Caco-2 (cell line): ENCODE measurements at places on chromosomes 1 and 21.

DNA sequence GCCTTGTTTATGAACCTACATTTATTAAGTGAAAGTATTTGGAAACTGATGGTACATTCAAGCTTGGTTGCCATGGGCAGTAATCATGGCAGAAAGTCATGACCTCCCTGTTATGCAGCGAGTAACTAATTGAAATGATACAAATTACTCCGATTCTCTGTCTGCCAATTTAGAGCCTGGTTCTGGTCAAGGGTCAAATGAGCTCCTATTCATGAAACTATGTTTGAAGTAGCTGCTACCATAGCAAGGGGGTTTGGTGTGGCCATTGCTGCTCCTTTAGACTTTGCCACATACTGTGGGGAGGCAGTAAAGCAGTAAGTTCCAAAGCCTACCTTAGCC is 187.2 kb upstream of the FOXD3 start:
- DNase-seq, result no peak

DNA sequence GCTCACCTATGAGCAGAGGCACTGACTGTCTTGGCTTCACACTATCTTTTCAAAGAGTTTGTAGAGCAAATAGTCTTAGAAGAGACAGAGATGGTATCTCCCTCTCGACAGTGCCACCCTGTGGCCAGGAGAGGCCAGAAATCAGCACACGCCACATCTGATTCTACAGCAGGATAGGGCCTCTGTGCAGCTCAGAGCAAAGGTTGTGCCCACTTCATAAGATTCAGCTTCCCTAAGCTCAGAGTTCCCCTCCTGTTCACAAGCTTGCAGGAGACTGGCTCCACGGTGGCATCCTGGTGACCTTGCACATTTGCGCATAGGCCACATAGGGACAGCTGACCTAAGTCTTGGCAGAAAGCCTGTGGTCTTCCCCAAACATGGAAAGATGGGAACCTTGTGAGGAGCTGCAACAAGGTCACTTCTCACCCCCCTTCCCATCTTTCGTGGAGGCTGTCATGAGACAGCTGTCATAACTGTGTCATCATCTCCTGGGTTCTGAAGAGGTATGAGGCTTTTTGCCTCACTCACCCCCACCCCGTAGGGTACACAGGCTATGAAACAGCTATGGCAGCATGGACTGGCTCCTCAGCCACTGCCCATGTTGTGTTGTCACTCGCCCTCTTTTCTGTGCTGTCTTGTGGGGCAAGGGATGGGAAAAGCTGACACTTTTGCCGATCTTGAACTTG is 3.0 kb downstream of the ITLN2 start:
- DNase-seq, result peak; percentile 75

GRCh38 chr1:24769656-24770651 is 24.7 kb downstream of the CLIC4 start:
- DNase-seq, result no peak

- no peak for DNase-seq
Measured at GRCh38 chr21:18204931-18205330, 39.7 kb upstream of the CHODL start.

DNA sequence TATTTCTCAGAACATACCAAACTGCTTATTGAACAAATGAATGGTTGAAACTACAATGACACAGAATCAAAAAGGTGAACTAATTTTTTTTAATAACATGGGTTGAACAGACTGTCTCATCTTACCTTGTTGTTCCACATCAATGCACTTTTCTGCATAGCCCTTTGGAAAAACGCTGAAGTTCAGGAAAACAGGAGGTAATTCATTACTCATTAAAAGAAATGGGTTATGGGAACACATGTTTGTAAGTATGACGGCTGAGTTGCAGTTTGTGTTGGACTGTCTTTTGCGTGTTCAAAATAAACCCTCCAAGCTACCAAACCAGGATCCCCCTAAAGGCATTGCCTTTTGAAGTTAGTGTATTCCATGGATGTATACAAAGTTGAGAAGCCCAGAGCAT is 514.9 kb upstream of the PKN2 start:
- no peak for DNase-seq

DNA sequence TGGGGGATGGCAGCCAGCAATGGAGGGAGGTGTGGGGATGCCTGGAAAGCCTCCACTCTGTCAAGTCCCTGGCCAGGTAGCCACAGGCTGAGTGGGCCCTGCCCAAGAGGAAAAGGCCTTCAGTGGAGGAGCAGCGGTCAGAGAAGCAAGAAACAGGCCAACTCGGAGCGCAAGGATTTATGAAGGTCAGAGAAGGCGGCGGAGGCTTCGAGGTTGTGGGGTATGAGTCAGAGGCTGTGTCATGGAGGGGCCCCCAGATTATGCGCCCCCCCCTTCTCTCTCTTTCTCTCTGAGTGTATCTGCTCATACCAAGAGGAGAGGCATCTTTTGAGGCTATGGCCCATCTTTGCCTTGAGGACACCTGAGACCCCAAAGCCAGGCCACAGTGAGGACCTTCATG is 99.5 kb downstream of the CASZ1 start:
- no peak for DNase-seq

DNA sequence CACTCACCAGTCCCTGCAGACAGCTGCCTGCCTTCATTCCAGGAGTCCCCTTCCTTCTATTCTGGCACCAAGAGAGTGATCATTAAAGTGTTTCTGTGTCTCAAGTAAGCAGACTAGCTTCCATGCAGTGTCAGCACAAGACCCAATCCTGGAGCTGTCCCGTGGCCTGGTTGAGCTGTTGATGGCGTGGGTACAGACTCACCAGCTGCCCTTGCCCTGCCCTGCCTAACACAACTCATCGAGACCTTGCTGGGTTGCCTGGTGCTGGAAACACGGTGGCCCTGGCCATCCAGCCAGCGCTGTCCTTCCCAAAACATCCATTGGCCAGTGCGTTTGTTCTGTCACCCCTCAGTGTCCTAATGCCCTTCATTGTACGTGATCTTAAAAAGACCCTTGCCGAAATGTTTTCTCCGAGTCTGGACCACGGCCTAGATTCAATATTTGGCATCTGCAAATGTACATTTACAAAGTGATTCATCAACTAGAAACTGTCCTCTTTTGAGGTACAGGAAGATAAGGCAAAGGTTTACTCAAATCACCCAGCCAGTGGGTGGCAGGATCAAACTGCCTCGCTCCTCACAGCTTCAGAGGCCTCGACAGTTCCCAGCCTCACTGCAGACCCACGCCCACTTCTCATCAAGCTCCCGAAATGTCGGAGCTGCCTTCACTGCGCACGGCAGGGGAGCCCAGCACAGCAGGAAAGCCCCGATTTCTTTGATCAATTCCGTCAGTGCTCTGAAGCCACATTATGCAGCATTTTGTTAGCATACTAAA is 494.2 kb downstream of the KIF26B start:
- DNase-seq, result no peak

DNA sequence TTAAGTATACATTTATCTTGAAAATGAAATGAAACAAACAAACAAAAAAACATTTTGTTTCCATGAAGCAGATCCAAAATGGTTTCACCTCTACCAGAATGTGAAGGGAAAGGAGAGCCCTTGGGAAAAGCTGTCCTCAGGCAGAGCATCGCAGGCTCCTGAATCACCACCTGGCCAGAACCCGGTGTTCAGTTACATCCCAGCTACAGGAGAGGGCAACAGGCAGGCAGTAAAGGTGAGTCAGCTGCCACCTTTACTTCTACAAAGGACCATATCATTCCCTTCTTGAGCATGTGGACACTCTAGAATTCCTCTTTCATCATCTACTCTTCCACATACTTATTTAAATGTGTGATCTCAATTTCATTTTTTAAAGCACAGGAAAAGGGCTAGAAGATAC is 151.2 kb downstream of the PIGK start:
- DNase-seq, result no peak

DNA sequence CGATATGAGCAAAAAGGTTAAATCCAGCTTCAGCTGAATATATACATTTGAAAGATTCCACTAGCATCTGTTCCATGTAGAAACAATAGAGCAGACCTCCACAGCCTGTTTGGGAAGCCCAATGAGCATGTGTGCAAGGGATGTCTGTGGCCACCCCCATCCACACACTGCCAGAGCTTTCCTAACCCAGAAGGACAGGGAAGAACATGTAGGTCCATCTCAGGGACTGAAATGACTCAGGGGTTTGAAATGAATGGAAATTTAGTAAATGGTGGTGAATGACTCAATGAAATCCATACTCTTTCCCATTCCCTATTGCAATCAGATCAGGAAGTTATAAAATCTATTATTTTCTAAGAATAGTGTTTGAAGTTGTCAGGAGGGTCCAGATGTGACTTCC is 397.2 kb downstream of the DUSP10 start:
- no peak for DNase-seq

- no peak for DNase-seq
Measured at GRCh38 chr1:61864489-61864888, 122.2 kb downstream of the PATJ start.

- DNase-seq, result no peak
Measured at GRCh38 chr1:59494145-59494833, 197.4 kb downstream of the FGGY start.

DNA sequence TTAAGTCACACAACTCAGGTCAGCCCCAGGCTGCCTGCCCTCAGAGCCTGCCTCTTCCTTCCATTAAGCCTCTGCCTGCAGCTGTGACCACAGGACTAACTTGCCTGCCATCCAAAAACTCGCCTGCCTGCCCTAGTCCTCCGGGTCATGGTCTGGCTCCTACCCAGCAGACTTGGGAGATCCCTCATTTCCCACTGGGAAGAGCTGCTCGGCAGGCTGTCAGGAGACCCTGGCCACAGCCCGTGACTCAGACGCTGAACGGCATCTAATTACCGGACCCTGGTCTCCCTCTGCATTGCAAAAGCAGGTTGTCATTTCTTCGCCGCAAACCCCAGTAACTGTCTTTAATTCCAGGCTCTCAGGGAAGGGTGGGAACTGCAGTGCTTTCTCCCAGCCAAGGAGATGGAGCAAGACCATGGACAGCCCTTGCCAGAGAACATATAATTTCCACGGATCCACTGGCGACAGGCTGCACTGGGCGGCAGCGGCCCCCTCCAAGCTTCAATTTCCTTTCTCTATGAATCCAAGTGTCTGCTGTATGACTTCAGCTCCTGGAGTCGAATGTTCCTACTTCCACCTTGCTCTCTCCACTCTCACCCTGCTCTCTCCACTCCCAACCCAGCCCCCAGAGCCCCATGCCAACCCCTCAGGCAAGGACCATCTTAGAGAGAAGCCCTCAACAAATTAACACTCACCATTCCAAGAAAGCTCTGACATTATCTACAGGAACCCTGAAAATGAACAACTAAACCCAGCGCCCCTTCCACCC is 20.4 kb downstream of the OLFML2B start:
- no peak for DNase-seq

- no peak for DNase-seq
Measured at GRCh38 chr1:43540653-43541071, 10.0 kb downstream of the PTPRF start.

DNA sequence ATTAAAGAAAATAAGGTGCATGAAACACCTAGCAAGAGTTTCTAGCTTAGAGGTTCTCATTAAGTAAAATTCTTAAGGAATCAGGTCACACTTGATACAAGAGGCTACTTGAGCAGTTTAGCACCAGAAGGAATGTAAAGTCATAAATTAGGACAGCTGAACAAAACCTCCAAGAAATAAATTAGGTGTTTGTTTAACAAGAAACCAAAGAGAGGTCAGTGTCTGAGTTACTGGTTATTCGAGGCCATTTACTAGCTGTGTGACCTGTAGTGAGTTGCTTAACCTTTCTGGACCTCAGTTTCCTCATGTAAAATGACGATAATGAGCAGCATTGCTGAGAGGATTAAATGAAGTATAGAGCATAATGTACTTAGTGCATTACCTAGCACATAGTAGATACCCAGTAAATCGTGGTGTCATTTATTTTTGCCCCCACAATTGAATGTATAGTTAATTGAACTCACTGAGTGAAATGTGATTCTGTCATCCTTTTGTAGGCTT is 908 bp upstream of the ELK4 start:
- no peak for DNase-seq

- DNase-seq, result no peak
Measured at GRCh38 chr1:59107516-59107915, 189.4 kb upstream of the FGGY start.

- no peak for DNase-seq
Measured at GRCh38 chr1:230796626-230797025, 49.4 kb downstream of the CAPN9 start.

DNA sequence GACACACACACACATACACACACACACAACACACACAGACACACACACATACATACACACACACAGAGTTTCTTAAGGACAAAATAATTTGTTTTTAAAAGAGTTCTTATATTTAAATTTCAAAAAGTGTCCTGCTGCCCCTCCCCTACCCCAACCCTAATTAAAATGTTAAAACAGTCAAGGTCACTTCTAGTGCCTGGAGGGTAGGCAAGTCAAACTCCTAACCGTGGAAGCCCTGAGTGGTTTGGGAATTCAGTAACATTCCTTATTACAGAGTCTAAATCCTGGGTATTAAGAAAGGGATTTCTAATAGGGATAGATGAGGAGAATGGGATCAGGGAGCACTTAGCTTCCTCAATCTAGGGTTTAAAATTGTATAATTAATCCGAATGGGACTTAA is 403.6 kb upstream of the NFIA start:
- no peak for DNase-seq

DNA sequence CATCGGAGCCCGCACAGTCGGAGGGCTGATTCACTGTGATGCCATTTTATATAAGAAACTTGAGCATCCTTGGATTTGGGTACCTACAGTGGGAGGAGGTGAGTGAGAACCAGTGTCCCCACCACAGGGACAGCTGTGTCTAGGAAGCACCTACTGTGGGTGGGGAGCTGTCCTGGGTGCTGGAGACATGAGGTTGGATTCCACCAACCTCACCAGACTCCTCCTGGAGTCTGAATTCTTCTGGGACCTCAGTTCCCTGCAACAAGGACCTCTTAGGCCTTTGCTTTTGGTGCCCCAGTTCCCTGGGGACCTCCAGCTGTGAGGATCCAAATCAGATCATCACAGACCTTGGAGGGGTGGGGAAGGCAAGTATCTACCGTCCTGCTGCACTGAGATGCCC is 188.8 kb downstream of the PRDM16 start:
- DNase-seq, result no peak

GRCh38 chr1:65425697-65426096 is 5.2 kb downstream of the LEPR start:
- DNase-seq, result no peak

DNA sequence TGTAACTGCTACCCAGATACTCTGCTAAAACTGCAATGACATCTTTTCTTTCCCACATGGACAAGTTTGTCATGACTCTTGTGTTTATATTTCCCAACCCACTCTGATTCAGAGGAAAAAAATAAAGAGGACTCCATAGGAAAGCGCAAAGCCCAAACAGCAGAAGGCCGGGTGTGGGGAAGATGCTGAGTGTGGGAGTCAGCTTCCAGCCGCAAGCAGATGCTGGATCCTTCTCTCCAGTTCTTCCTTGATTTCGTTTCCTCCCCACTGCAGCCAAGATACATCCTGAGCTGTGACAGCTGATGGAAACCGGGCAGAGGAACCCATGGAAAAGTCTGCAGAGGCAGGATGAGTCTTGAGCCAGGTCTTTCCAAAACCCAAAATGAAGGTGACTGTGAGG is 498.2 kb downstream of the PLPP3 start:
- no peak for DNase-seq

- DNase-seq, result no peak
Measured at GRCh38 chr1:165073185-165074007, 283.1 kb downstream of the LMX1A start.

- no peak for DNase-seq
Measured at GRCh38 chr1:94862718-94863117, 42.6 kb downstream of the SLC44A3 start.

- no peak for DNase-seq
Measured at GRCh38 chr1:233664253-233664652, 50.3 kb downstream of the KCNK1 start.
